ENCODE measurements at places on chromosomes 5 and 9.

- no peak for DNase-seq
Measured at GRCh38 chr9:110241260-110241857, 14.9 kb downstream of the TXN start.

- no peak for DNase-seq
Measured at GRCh38 chr9:78677326-78677725, 380.4 kb downstream of the PSAT1 start.

- DNase-seq = no peak
Measured at GRCh38 chr5:124332273-124332672, 414.2 kb downstream of the ZNF608 start.

DNA sequence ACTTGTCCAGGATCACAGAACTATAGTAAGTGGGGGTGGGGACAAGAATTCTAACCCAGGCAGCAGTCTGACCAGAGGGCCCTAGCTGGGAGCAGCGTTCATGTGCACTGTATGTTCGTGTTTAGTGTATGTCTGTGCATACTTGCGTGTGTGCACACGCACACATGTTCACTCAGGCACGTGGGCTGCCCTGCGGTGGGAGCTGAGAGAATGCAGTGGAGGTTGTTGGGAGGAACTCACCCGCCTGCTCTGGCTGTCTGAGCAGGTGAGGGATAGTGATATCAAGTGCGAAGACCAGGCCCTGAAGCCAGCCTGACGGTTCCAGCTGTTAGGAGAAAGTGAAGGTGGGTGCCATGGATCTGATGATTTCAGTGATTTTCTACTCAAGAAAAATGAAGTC lies 942 bp downstream of the DCANP1 start:
- DNase-seq = no peak

DNA sequence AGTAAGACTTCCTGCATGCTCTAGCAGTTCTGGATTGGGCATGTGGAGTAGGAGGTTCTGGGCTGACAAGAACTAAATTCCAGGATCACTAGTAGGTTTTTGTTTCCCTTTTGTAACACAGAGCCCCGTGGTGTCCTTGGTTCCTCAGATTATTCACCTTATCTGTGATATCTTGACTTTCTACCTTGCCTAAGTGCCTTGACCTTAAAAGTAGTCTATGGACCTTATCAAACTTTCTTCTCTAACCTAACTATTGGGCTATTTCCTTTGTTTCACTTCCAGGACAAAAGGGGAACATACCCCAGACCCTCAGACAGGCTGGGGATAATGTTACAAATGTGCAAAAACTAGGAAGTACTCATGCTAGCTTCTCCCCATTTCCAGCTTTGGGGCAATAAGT lies 595.3 kb downstream of the PSAT1 start:
- DNase-seq = no peak

DNA sequence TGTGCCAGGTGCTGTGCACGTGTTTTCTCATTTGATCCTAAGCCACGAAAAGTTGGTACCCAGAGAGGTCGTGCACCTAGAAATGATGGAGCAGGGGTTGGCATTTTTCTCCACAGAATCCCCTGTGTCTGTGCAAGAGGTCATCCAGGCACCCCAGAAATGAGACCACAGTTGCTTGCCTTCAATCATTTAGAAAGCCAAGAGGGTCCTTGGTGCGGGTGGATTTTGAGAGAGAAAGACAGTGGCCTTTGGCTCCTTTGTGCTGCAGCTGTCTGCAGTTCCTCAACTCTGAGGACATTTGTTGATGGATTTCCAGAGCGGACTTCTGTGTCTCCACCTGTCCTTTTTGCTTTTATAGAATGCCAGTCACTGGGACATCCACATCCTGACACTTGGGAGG lies 33.8 kb upstream of the SPRY4 start:
- no peak for DNase-seq

DNA sequence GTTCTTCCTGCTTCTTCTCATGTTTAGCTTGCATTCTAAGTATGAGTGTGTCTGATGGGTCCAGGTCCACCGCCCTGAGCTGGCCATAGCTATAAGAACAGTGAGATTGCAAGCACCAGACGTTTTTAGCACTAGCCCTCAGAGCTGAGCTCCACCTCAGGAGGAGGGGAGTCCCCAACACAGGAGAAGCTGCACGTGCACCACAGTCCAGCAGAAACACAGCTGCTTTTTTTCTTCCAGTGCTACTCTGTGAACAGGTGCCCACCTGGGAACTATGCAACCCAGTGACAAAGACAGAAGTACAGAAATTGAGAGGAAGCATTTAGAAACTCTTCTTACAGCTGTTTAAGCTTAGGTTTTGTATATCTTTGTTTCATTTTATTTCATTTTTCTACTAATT lies 299.4 kb downstream of the MARCHF11 start:
- no peak for DNase-seq

- DNase-seq = no peak
Measured at GRCh38 chr5:129141696-129142095, 47.1 kb downstream of the ISOC1 start.

GRCh38 chr5:142281008-142281367 lies 43.8 kb downstream of the SPRY4 start:
- DNase-seq = no peak

- DNase-seq = no peak
Measured at GRCh38 chr9:74711341-74711740, 176.4 kb downstream of the TRPM6 start.

DNA sequence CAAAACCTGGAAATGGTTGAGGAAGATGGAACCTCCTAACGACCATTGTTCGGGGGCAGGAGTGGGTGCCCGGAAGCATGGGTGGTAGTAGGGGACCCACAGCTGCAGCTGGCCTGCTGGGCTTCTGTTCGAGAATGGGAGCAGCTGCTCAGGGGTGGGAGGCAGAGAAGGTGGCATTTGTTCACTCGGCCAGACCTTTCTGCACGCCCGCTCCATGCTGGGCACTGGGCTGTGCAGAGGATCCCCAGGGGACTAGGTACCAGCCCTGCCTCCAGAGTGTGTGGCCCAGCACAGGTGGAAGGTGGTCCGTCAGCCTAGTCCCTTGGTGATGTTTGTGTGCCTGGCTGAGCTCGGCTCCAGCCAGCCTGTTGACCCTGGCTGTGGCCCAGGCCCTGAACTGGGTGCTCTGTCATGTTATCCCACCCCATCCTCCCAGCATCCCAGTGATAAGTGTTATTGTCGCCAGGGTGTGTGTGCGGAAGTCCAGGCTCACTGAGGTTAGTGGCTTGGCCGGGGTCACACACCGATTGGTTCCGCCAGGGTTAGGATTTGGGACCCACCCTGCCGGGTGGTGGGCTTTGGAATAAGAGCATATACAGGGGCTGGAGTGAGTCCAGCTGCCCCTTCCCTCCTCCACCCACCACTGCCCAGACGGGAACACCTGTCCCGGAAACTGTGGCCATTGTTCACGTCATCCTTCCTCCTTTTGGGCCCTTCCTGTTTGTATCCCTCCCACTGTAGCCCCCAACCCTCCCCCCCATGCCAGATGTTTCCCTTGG lies 4.8 kb downstream of the N4BP3 start:
- no peak for DNase-seq

DNA sequence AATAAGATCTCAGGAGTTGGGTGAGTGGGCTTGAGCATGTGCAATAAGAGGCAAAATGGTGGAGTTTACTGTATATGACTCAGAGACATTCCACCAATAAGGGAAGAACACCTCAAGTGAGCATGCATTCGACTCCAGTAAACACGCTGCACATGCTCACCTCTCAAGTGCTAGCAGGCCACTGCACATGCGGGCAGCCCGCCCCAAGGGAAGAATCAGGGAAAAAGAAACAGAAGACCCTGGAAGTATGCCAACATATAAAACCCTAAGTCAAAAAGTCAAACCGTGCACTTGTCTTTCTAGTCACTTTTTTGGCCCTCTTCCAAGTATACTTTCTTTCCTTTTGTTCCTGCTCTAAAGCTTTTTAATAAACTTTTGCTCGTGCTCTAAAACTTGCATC lies 245.3 kb upstream of the RASA1 start:
- DNase-seq = no peak

DNA sequence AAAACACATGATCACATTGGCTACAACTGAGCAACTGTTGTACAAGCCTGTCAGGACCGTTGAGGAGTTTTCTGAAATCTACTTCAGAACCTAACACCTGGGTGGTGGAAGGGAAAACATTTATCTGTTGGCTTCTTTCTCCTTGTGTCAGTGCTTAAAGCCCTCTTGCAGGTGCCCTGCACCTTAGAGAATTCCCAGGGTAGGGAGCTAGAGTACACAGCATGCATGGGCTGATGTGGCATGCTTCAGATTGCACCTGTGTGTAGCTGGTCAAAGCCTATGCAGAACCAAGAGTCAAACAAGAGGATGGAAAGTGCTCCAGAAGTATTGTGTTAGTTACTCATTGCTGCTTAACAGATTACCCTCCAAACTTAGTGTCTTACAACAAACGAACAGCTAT lies 33.6 kb upstream of the ZBED3 start:
- DNase-seq = no peak

GRCh38 chr9:123861756-123862120 lies 68.2 kb downstream of the DENND1A start:
- no peak for DNase-seq

DNA sequence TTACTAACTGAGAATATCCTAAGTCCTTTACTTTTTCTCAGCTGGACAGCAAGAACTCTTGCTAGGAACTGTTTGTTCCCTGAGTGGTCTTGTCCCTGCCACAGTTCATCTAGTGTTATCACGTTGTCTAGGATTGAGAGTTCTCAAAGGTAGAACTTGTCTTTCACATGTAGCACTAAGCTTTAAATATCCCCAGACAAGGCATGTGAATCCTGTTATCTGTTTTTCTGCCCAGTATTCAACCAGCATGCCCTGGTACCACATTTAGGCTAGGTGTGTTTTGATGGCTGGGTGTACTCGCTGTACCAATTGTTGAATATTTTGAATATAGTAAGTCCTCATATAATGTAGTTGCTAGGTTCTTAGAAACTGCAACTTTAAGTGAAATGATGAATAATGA lies 27.9 kb upstream of the PDZD2 start:
- no peak for DNase-seq

GRCh38 chr5:124745928-124746915 lies at the start of gene ZNF608:
Gene ZNF608 (minus strand): TSS chr5:124746639. CDS start chr5:124744989, 1,650 bp downstream.
- peak; percentile 83 for DNase-seq

DNA sequence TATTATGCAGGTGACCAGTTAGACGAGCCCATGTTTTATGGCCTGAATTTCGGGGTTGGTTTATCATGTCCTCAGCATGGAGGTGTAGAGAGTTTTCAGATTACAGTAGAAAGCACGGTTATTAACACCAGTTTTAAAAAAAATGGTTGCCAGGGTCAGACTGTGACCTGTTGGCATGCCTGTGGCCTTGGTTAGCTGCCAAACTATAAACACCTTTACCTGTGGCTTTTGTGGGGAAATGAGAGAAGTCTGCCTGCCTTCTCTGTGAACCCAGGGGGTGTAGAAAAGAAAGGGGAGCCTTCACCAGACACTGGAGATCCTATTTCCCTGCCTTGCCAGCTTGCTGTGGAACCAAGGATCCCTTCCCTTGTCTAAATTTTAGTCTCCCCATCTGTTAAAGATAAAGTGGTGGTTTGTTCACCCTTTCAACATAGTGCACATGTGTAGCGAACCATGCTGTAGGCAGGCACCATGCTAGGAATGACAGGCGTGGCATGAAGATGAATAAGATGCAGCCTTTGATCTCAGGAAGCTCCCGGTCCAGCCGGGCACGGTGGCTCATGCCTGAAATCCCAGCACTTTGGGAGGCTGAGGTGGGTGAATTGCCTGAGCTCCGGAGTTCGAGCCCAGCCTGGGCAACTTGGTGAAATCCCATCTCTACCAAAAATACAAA lies 6.1 kb upstream of the PHF19 start:
- DNase-seq = no peak

DNA sequence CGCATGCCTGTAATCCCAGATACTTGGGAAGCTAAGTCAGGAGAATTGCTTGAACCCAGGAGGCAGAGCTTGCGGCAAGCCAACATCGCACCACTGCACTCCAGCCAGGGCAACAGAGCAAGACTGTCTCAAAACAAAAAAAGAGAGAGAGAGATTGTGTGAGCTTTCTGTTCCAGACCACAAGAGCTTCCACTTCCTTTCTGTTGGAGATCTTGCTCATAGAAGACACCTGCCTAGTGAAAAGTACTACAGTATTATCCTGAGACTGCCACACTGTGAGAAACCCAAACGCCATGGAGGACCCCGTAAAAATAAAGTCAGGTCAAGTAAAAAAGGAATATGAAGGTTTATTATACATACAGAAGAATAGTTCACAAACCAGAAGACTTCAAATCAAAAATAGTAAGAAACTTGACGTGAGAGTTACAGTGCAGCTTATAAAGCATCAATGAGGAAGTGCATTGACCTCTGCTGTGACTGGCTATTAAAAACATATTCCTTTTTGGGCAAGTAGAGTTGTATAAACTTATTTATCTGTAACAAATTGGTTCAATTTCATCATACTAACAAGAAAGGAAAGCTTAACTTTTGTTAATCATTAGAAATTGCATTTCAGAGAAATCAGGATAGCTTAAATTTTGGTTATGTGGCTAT lies 4.3 kb upstream of the EMB start:
- peak; percentile 38 for DNase-seq

- DNase-seq = no peak
Measured at GRCh38 chr5:76709762-76710161, 6.2 kb upstream of the F2R start.

DNA sequence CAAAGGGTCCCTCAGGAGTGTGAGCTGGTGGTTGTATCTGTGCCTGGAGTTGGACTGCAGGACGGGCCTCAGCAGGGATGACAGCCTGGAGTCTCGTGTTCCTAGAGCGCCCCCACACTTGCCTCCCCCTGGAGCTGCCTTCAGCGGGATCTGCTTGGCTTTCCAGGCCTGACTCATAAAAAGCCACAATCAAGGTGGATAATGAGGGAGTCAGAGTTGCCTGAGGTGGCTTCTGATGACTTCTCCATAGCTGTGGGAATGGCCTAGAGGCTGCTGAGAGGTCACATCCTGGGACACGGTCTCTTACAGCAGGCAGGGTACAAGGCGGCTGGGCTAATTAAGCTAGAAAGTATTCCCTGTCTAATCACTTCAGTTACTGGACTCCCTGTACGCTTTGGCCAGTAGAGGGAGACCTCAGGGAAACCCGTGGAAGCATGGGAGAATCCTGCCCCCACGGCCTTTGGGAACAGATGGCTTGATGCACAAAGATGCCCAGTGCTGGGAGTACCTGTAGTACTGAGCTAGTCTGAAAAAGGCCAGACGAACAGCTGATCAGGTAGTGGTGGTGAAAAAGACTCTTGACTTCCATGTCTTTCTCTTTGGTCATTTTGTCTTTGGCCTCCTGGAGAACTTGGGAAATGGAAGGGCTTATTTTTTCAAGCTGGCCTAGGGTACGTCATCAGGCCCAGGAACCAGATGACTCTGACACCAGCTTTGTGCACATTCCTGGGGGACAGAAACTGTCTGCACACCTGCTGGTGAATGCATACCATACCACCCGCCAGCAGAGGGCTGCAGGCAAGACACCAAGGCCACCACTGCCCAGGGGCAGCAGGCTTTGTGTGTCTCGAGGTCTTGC lies 16.1 kb upstream of the FRRS1L start:
- DNase-seq = no peak

DNA sequence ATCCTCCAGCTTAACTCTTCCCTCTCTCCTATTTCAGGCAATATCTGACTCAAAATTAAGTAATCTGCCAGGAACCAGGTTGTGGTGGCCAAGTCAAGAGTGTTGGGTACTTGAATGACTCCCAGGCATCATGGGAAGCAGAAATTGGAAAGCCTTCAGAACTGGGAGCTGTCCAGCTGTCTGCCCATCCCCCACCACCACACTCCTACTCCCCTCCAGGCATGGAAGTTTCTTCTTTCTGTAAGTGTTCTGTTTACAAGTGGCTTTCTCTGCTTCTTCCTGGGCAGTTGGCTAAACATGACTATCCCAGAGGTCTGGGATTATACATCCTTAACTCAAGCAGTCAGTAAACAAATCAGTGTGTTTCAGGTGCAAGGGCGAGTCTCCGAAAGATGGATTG lies 14.6 kb upstream of the PBX3 start:
- no peak for DNase-seq

GRCh38 chr5:153534102-153534501 lies 43.6 kb downstream of the GRIA1 start:
- DNase-seq = no peak

Data from pons (tissue), 1 donor.